HT-29 (cell line): ENCODE measurements at places on chromosomes 2 and 18. TPM values are rescaled to one million over a fixed set of nuclear protein-coding genes. Genes with fewer than 3 reads are reported as not detected.
A peak's percentile ranks its signal among the peaks of the same experiment; 100 is the strongest.

GRCh38 chr2:120438301-120439066 lies 92.5 kb downstream of the INHBB start:
- no peak for DNase-seq

DNA sequence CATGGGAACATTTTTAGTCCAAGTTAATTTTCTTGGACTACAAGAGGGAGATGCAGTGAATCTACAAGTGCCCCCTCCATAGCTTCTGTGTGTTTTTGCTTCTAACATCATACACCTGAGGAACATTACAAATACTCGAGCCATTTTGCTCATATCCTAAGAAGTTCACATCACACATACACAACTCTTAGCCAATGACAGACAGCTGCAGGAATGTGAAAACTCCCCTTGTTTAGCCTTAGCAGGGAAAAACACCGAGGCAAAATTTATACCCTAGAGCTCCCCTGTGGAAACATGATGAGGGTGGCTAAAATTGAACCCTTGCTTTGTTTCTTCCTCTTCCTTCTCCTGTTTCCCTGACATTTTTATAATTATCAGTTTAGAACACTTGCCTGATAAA lies 928.3 kb upstream of the NRXN1 start:
- no peak for DNase-seq

DNA sequence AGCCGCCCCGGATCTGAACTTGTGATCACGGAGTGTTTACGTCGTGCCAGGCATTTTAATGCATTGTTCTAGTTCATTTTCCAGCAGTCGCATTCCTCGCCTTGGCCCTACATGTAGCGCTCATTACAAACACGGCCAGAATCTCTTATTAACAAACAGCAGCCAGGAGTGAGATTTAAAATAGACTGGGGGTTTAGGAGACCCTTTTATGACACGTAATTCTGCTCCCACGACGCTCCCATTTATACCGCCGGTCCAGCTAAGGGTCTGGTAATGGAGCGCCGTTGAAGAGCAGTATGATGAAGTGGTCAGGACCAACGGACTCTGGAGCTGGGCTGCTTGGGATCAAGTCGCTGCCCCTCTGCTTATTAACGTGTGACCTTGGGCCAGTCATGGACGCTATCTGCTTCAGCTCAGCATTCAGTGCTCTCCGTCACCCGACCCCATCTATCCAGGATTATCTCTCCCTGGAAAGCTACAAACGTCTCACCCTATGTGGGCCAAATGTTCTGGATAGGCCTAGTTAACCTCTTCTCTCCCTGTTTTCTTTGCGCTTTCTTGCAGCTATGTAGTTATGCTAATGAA lies 745 bp downstream of the MSH2 start:
- DNase-seq: peak; percentile 61

The VWA3B gene
- total RNA-seq: not detected in 2 replicates

The ELOA2 gene
- total RNA-seq: not detected in 2 replicates
